Hematopoietic multipotent progenitor cell treated with erythropoietin and hydrocortisone succinate and interleukin-3 and kit ligand, for 8 days (in vitro differentiated cells): ENCODE measurements at places on chromosomes 12 and 14.

GRCh38 chr14:99605299-99605961, 1.4 kb upstream of the CCDC85C start:
- DNase-seq = peak; percentile 27

DNA sequence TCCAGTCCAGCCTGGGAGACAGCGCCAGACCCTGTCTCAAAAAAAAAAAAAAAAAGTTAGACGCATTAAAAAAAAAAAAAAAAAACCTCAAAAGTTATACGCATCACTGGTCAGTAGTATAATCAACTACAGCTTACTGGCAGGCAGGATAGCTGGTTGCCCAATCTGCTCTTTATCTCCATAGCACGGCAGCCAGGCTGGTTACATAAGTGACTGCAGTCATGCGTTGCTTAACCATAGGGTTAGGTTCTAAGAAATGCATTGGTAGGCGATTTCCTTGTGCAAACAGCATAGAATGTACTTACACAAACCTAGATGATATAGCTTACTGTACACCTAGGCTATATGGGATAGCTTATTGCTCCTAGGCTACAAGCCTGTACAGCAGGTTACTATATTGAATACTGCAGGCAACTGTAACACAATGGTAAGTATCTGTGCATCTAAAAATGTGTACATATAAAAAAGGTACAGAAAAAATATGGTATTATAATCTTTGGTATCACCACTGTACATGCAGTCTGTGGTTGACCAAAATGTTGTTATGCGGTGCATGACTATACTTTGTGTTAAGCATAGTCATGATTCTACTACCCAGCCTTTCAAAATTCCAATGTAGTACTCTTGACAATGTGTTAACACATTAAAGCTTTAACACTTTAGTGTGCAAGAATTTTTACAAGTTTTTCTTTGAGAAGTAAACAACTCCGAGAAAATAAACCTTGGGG, 8.1 kb downstream of the L2HGDH start:
- peak; percentile 94 for DNase-seq

GRCh38 chr12:39272871-39273655, 169.9 kb downstream of the KIF21A start:
- peak; percentile 53 for DNase-seq

- DNase-seq = no peak
Measured at GRCh38 chr12:25308756-25309155, 58.0 kb upstream of the KRAS start.

- no peak for DNase-seq
Measured at GRCh38 chr14:69288011-69288771, 28.2 kb downstream of the GALNT16 start.

DNA sequence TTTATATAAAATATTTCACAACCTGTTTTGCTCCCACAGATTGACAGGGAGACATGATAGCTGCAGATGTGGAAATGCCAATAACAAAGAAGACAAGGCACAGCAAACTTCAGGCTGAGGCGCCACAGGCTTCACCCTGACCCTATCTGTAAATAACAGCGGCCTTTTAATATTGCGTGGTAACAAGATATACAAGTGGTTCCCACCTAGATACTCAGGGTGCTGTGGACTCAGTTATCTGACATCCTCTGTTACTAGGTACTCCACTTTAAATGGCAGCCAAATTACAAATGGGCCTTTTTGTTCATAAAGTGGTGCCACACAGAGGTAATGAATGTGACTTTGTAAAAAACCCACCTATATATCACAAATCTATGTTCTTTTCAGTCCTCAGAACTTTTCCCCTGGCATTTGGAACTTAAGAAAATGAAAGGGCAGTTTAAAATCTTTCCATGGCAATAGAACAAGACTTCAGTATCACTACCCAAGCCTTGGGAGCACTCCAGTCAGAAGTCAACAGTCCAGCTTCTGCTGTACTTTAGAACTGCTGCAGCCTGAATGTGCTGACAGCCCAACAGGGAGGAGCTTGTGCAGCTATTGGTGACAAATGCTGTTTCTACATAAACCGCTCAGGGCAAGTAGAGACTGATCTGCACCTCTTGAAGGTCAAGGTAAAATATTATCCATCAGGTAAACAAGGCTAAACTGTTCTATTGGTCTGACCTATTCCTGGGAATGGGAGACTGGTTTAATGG, 86.2 kb upstream of the DCD start:
- no peak for DNase-seq

- peak; percentile 64 for DNase-seq
Measured at GRCh38 chr12:50055831-50056638, 1.4 kb upstream of the ASIC1 start.
